ENCODE measurements at places on chromosomes 1 and 21.

DNA sequence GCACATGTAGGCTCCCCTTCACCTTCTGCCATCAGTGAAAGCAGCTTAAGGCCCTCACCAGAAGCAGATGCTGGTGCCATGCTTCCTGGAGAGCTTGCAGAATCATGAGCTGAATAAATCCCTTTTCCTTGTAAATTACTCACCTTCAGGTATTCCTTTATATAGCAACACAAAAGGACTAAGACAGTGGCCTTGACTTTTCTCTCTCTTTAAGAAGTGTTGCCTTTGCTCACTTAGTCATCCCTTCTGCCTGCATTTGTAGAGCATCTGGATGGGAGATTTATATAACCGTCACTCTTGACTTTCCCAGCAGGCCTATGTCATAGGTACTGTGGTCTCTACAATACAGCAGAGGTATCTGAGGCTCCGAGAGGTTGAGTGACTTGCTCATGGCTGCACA lies 3.7 kb downstream of the PCSK9 start:
- no peak for DNase-seq

- no peak for DNase-seq
Observed at GRCh38 chr1:161282991-161283390, 24.4 kb downstream of the PCP4L1 start.

DNA sequence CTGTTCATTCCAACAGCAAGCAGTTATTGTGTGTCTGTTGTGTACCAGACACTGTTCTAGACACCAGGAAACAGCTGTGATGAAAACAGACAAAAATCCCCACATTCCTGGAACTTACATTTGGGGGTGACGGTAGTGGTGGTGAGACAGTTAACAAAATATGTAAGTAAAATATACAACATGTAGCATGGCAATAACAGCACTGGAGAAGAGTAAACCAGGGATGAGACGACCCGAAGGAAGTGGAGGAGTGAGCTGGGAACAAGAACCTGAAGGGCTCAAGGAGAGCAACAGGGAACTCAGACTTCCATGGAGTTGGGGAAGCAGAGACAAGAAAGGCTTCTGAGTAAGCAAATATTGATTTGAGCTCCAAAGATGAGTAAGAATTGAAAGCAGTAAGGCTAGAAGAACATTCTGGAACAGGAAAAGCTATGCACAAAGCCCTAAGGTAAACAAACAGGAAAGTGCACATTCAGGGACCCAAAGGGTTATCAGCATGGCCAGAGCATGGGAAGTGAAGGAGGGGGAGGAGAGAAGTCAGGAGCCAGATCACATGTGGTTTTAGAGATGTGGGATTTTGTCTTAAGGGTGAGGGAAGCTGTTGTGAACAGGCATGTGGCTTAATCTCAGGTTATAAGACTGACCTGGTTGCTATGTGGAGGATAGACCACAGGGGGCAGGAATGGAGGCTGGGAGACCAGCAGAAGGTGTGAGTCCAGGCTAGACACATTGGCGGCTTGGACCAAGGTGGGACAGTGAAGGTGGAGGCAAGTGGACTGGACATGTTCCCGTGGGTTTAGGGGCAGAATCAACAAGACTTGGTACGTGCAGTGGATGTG lies 7.3 kb downstream of the CSF1 start:
- no peak for DNase-seq

GRCh38 chr1:183837062-183837461 lies 32.1 kb downstream of the RGL1 start:
- no peak for DNase-seq

DNA sequence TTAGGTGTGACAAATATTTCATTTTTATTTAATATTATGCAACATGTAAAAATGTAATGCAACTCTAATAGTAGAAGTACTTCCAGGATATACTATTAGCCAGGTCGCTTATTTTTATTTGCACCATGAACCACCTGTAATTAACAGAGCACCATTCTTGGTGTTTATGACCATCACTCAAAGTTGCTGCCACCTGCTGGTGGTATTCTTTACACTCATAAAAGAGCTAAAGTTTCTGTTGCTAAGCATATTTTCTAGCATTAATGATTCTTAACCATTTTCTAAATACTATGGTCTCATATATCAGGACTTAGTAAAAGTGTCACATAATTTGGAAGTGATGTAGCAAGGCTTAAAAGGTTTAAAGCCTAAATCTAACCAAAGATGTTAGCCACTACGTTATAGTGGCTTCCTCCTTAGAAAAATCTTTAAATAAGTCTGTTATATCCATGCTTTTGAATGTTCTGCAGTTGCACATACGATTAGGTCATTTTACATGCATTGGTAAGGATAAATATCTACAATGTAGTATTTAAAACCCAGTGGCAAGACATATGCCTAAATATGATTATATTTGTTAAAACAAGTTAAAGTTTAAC lies 244.5 kb downstream of the NEGR1 start:
- DNase-seq, result no peak

- DNase-seq, result no peak
Observed at GRCh38 chr1:84887261-84887934, 5.6 kb downstream of the LPAR3 start.

DNA sequence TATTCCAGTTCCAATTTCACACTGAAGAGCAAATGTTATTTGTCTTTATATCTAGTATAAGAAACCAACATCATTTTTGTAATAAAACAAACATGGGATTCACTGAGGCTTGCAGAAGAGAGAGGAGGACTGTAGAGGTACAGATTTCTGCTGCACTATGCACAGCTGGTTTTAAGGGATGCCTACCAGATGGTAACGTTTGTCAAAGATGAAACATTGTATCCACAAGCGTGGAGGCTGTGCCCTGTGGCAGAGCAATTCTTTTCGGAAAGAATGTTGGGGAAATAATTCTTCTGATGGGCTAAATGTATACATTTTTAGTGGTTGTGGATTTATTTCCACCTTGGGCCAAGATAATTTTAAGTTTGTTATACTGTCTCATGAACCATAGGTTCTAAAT lies 272.4 kb downstream of the DUSP10 start:
- DNase-seq, result no peak

DNA sequence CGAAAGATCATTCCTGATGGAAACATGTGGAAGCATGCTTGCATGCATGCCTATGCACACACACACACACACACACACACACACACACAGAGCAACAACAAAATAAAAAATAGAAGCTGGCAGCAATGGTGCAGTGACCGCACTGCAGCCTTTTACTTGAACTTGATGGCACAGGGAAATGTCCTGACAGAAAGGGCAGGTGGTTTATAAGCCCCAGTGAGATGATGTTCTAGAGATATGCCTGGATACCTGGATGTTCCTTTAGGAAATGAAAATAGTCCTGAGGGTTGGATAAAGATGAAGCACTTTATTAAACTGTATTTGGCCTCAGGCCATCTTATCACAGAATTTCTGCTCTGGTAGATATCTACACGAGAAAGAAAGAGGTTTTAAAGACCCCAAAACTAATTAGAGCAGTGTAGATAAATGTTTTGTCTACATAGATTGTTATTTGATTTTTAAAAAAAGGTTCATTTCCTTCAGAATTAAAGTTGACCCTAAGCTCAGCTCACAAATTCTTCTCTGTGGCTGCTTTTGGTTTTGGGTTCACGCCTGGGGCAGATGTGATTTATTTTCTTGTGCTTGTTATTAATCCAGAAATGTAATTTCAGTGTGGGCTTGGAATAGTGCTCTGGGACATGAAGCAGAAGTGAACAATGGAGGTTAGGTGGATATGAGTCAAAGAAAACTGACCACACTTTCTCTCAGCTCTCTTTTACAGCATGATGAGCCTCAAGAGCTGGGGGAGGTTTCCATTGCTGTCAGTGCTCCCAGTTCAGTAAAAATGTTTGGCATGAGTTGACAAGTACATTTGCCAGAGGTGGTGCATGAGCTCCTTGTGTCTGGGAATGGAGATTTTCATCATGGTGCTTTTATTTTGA lies 22.9 kb downstream of the ADAM30 start:
- DNase-seq, result no peak

GRCh38 chr1:38005195-38006007 lies at the start of gene FHL3:
TSS of gene FHL3 (minus strand) at chr1:38005514. CDS start at chr1:37999412, 6,102 bp downstream.
- peak; percentile 59 for DNase-seq

GRCh38 chr21:41435706-41436105 lies 9.7 kb downstream of the MX1 start:
- no peak for DNase-seq

GRCh38 chr21:25916226-25916625 lies 181.5 kb downstream of the GABPA start:
- DNase-seq, result no peak

GRCh38 chr1:46699666-46700065 lies 19.2 kb downstream of the EFCAB14 start:
- no peak for DNase-seq

GRCh38 chr1:214008791-214009422 lies 21.1 kb downstream of the PROX1 start:
- no peak for DNase-seq

- no peak for DNase-seq
Observed at GRCh38 chr1:46649764-46650163, 18.4 kb downstream of the ATPAF1 start.

DNA sequence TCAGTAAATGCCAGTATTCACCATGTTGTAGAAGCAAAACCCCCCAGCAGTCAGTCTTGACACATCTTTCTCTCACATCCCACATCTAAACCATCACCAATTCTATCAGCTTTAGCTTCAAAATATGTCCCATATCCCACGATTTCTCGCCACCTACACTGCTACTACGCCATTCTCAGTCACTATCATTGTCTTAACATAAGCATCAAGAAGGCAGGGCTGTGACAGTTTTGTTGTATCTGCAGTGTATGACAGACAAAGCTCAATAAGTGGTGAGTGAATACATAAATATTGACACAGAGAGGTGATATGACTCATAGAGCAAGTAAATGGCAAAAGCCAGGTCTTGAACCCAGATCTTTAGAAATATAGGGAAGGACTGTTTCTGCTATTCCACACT lies 59.9 kb downstream of the JAK1 start:
- no peak for DNase-seq

DNA sequence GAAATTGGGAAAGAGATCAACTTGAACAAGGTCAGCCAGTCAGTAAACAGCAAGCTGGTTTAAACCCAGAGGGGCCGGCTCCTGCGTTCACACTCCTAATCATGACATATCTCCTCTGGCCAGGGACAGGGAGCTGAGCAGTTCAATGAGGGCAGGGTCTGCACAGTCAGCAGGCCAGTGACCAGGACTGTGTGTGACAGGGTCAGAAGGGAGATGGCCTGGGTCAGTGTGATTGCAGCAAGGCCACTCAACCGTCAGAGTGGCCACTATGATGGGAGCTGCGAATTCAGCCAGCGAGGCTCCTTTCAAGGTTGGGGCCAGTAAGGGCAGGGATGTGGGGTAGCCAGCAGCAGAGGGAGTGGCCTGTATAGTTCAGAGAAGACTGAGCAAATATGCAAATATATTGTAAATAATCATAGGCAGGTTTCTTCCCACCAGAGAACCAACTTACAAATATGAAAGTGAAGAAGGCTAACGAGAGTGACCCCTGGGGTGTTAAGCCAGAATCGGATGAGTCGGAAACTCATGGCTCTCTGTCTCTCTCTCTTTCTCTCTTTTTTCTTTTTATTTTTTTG lies 20.0 kb downstream of the NOL9 start:
- no peak for DNase-seq

- DNase-seq, result no peak
Observed at GRCh38 chr1:3984586-3984985, 84.5 kb upstream of the C1orf174 start.

DNA sequence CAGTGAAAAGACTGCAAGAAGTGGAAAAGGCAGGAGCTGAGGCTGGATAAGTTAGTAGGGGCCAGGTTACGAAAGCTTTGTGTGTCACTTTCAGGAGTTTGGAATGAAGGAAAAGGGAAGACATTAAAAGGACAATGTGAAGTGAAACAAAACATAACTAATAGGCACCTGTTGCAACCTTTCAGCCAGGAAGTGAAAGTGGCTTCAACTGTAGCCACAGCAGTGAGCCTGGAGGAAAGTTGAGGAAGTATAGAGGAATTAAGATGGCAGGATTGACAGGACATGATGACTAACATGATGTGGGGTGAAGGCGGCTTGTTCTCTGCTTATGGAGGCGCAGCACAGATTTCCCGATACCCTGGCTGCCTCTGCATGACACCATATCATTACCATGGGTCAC lies 68.9 kb downstream of the C4BPA start:
- DNase-seq, result no peak

DNA sequence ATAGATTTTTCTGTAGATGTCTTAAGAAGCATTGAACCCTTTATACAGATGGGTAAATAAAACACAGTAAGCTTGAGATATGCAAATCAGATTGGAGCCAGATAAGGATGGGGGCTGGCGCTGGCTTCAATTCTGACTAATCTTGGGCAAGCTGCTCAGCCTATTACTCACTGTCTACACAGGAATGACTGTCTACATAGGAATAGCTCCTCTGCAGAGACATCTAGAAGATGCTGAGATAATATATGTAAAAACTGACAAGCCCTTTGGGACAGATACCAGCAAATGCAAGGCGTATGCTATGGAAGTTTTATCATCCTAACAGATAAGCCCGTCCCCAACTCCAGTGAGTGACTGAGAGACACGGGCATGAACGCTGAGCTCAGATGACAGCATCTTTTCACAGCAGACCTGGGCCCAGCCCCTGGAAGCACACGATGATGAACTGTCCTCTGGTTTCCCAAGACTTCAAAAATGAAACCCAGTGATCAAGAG lies 1.7 kb downstream of the CLDN14 start:
- DNase-seq, result no peak

GRCh38 chr1:27632387-27633297 lies 2.3 kb downstream of the FGR start:
- DNase-seq, result no peak

GRCh38 chr1:181714428-181714827 lies 231.1 kb downstream of the CACNA1E start:
- DNase-seq, result no peak

GRCh38 chr1:183262628-183263200 lies 76.7 kb downstream of the LAMC2 start:
- no peak for DNase-seq

- no peak for DNase-seq
Observed at GRCh38 chr1:12551584-12551983, 66.4 kb downstream of the DHRS3 start.

- DNase-seq, result no peak
Observed at GRCh38 chr1:218058730-218059129, 226.4 kb upstream of the RRP15 start.

GRCh38 chr1:214438530-214438929 lies 112.9 kb downstream of the PTPN14 start:
- no peak for DNase-seq

DNA sequence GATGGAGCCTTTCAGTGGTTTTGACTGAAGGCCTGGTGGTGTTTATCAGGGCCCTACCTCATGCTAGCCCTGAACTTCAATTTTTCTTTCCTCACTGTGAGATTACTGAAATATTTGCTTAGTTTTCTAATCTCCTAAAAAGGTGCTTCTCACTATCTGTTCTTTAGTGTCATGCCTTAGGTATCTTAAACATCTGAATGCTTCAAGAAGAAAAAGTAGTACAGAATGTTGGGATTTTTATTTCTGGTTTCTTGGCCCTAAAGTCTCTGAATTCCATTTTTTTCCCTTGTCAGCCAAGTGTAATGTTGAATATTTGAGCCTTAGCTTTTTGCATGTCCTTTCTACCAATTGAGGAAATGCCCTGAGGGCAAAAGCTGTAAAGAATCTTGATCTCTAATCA lies 47.9 kb upstream of the PRKACB start:
- DNase-seq, result no peak

All from T-helper 17 cell (primary cell).